Osteoblast (primary cell): ENCODE measurements at places on chromosomes 6 and 20. TPM values are rescaled to one million over a fixed set of nuclear protein-coding genes. Genes with fewer than 3 reads are reported as not detected.

The CGAS gene
- total RNA-seq = 5.9 and 6.2 TPM in 2 replicates

DNA sequence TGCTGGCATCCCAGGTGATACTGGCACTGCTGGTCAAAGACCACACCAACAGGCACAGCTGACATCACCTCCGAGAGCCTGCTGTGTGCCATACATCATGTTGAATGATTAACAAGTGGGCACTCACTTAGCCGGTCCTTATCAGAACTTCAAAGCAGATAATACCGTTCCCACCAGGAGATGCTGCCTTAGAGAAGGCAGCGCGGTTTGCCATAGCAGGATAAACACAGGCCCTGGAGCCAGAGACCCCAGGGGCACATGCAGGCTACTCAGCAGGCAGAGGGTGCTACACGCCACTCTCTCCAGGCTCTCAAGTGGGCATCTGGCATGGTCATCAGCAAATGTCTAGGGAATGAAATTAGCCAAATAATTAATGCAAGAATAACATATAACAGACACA lies 86.5 kb upstream of the CST7 start:
- no peak for DNase-seq

GRCh38 chr20:50286174-50286511 lies 95.5 kb downstream of the CEBPB start:
- DNase-seq = no peak

The C6orf52 gene
- not detected in 2 replicates for total RNA-seq

DNA sequence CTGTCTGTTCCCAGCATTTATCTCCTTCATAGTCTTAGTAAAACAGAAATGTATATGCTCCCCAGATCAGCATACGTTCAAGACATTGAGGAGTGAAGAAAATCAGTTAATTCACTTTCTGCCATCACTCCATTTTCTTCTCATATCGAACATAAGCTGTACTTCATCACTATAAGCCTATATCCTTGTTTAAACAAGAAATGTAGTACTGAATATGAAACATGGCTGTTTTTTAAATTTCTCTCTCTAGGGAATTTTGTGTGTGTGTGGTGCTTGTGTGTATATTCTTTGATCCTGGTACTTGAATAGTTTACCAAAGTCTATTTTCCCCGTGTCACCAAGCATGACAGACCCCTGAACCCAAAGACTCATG lies 107.1 kb downstream of the HFE start:
- DNase-seq = no peak

The ADGB gene
- total RNA-seq = under 0.01 TPM in 1 of 2 replicates, not detected in the other

DNA sequence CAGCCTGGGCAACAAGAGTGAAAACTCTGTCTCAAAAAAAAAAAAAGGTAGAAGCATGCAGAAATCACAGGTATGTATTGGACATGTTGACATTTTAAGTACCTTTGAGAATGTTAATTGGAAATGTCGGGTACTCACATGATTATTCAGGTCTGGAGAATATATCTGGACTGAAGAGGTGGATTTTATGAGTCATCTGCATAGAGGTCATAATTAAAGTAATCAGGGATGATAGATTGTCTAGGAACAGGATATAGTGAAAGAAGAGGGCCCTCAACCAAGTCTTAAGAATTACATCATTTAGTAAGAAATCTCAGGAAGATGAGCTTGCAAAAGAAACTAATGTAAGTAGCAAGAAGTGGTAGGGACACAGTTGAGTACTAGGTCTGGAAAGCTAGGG lies 212.5 kb downstream of the UTRN start:
- DNase-seq = no peak

The AAR2 gene
- 28.3 and 29.0 TPM in 2 replicates for total RNA-seq

- peak; percentile 80 for DNase-seq
Observed at GRCh38 chr6:78909391-78909790, 42.0 kb downstream of the IRAK1BP1 start.

DNA sequence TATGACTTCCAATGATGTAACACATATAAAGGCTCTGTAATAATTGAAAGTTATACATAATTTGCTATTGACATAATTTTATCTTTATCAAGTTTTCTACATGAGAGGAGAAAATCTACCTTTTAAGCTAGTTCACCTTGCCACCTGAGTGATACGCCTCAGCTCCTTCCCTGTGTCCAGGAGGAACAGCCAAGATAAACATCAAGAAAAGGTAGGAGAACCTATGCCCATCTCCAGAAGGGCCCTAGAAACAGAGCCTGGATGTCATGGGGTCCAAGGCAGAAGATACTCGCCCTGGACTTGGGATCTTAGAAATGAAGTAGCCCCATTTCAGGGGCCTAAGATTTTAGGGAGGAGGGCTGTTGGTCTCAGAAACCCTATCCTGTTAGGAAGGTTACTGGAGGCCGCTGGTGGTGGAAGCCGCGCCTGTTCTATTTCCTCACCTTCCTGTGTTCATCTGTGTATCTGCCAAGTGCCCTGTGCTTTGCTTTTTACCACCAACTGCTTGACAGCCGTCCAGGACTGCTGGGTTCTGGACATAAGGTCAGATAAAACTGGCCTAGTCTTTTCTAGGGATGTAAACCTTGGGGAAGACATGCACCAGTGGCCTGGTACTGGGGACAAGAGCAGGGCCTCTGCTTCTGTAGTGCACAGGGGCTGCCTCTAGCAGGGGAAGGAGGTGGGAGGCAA lies 178.5 kb downstream of the ARID1B start:
- no peak for DNase-seq

The NEU1 gene
- total RNA-seq = 114 and 117 TPM in 2 replicates

DNA sequence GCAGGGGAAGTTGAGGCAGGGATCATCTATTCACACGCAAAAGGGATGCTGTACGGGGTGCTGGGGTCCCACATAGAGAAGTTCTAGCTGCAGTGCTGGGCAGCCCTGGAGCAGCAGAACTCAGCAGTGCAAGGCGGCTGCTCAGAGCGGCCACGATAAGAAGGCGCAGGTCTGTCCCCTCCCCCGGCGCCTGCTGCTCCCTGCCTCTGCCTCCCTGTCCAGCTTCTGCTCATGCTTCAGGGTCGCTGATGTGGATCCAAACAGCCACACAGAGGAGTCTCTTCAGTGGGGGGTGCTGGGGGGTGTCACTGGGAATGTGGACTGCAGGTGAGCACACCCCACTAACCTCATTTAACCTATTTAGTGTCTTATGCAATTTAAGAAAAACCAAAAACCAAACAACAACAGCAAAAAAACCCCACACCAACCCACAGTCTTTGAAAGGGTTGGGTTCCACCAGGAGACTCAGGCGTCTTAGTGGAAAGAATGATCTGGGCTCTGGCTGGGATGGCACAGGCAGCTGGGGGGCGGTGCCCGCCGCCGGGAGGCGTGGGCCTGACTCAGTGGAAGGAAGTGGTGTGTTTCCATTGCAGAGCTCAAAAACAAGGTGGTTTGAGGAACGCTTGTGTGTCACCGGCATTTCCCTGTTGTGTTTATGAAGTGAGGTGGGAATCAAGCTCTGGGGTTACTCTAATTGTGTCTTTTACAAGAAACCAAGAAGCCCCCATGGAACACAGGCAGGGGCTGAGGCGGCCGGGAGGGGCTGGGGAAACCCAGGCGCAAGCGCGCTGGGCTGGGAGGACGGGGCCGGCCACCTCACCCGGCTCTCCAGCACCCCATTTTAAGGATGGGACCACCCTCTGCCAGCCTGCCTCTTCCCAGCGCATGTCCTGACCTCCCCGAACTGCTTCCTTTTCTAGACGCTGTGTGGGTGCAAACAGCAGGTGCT lies 55.1 kb downstream of the IRF4 start:
- no peak for DNase-seq

The DHX35 gene
- total RNA-seq = 9.7 and 10.5 TPM in 2 replicates

- no peak for DNase-seq
Observed at GRCh38 chr6:56266011-56266410, 18.6 kb upstream of the COL21A1 start.

The ZFP57 gene
- 0.36 and 0.59 TPM in 2 replicates for total RNA-seq

The PHACTR1 gene
- total RNA-seq = 0.36 and 1.2 TPM in 2 replicates

The LBP gene
- 1.8 and 2.9 TPM in 2 replicates for total RNA-seq

The CLDN20 gene
- total RNA-seq = not detected in 2 replicates

- DNase-seq = no peak
Observed at GRCh38 chr6:41093729-41094128, 21.0 kb downstream of the NFYA start.

GRCh38 chr20:39623584-39624234 lies 661.6 kb downstream of the DHX35 start:
- no peak for DNase-seq

DNA sequence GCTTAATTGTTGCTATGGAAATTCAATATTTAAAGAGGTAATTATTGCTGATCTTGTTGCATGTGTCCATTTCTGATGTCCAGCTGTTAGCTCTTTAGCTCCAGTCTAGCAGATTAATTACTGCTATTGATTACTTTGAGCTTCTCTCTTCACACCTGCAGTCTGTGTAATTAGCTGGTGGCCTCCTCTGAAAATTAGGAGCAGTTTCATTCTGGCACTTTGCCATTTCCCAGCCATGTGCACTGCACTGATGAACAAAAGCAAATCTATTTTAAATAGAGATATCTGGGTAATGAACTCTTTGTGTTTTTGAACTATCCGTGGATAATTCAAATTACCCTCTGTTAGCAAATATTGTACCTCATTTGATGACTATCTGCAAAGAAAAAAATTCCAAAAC lies 275.9 kb downstream of the RNF144B start:
- DNase-seq = no peak

The NOX3 gene
- total RNA-seq = not detected in 2 replicates

DNA sequence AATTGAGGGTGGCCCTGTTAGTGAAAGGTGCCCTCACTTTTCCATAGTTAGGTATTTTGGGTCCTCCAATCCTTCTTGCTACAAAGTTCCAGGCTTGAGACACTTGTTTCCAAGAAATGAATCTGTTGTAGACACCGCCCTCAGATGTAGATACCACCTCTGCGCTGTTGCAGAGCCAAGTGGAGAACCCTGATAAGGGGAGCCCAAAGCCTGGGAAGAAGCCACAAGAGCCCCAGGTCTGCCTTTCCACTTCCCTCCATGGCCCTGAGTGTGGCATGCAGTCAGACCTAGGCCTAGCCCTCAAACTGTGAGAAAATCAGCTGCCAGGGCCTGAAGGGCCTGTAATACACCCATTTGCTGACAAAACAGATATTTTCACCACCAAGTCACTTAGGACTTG lies 37.1 kb downstream of the DTD1 start:
- no peak for DNase-seq

- DNase-seq = no peak
Observed at GRCh38 chr6:15434263-15434662, 188.4 kb downstream of the JARID2 start.

GRCh38 chr6:21845439-21846140 lies 252.0 kb downstream of the SOX4 start:
- no peak for DNase-seq

The CST2 gene
- total RNA-seq = not detected in 2 replicates

The FAXC gene
- total RNA-seq = 0.88 and 1.1 TPM in 2 replicates
